ENCODE measurements at places on chromosomes 11 and 22.

DNA sequence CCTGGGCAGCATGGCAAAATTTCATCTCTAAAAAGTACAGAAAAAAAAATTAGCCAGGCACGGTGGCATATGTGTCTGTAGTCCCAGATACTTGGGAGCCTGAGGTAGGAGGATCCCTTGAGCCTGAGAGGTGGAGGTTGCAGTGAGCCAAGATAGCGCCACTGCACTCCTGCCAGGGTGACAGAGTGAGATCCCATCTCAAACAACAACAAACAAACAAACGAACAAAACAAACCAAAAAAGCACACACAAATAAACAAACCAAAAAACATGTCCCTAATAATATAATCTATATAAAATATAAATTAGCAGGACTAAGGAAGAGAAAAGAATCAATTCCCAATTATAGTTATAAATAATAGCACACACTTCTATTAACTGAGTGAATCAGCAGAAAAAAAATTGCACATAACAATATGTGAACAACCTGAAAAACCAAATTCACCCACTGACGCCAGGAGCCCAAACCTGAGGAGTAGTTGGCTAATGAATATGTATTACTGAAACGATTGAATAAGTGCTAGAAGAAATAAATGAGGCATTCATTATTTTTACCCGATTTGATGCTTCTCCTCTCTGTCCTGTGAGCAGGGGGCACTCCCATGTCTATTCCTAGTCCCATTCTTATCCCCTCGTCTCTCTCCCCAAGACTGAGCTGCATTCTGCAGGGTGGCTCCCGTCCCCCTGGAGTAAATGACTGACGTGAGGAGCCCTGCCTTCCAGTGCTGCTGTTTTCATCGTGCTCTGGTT, 108.2 kb upstream of the TOP3B start:
- no peak for DNase-seq

DNA sequence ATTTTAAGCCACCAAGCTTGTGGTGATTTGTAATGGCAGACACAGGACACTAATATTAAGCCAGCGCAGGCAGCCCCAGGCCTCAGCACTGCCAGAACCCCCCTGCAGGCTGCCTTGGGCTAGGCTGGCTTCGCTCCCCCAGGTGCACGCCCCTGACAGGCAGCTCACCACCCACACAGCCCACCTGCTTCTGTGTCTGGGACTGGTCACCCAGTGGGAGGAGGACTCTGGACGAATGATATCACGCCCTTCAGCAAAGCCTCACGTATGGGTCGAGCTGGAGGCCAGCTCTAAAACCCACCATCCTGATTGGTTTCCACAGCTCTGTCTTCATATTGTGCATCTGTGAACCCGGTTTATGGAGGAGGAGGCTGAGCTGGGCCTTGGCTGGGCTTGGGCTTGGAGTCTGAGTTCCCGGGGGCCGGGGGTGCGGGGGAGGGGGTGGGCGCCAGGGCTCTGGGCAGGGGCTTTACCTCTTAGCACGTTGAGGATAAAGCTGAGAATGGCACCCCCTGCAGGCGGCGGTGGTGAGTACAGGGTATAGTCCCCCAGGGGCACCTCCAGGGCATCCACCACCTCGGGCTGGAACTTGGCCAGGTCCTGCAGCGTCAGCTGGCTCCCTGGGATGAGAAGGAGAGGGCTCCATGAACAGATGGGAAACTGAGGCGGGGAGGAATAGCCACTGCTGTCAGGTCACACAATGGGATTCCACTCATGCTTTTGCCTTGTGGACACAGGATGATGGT, 13.8 kb downstream of the GGT5 start:
- no peak for DNase-seq

GRCh38 chr11:3186166-3186953, 21.2 kb upstream of the OSBPL5 start:
- no peak for DNase-seq

GRCh38 chr22:29997516-29997915, 82.7 kb upstream of the HORMAD2 start:
- DNase-seq: no peak

- no peak for DNase-seq
Observed at GRCh38 chr11:2824851-2825250, 60.7 kb downstream of the CDKN1C start.

DNA sequence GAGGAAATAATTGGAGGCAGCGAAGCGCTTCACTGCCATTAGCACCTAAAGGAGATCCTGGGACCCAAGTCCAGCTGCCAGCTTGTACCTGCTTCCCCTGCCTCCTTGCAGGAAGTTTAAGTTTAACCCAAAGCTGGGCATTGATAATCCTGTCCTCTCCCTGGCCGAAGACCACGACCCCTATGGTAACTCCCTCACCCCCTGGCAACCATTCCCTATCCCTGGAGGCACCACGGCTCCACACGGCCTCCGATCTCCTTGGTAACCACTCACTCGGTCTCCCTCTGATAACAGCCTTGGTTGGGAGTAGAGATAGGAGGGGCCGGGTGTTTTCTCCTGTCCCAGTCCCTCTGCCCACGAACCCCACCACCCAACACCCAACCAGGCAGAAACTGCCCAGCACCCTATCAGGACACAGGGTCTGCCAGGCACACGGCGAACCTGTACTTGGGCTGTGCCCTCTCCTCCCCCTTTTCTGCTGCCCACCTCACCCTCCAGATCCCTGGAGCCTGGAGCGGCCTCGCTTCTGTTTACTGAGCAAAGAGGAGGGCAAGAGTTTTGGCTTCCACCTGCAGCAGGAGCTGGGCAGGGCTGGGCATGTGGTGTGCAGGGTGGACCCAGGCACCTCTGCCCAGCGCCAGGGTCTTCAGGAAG, 833 bp downstream of the NHERF4 start:
- DNase-seq: no peak

- no peak for DNase-seq
Observed at GRCh38 chr11:44243086-44243485, 66.9 kb downstream of the ALX4 start.

DNA sequence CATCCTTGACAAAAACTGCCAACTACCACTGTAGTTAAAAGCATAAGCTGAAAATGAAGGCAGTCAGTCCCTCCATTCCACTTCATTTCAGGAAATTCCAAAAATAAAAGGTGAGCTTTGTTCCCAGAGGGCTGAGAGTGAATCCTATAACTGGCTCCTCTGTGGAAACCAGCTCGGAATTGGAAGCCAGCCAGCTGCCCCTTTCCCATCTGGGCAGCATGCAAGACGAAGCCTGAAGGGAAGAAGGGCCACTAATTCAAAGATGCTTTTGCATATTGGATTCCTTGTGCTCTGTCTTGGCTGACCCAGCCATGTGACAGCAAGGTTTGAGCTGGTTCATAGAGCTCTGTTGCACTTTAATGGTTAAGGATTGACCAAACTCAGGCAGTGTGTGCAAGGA, 83.4 kb downstream of the ALX4 start:
- DNase-seq: no peak

DNA sequence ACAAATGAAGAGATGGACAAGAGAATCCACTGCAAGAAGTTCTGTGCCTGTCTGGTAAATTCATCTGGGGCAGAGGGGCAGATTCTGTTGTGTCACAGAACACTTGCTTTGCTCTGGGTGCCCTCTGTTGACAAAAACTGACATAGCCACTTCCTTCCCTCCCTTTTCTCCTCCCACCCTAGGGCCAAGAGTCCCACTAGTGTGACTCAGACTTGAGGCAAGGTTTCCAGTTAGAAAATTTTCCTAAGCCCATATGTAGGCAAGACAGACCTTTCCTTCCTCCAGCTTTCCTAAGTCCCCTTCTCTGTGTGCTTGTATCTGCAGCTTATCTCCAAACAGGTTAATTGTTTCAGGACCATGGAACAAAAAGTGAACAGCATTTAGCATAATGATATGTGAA, 106.8 kb downstream of the RBFOX2 start:
- DNase-seq: peak; percentile 77

DNA sequence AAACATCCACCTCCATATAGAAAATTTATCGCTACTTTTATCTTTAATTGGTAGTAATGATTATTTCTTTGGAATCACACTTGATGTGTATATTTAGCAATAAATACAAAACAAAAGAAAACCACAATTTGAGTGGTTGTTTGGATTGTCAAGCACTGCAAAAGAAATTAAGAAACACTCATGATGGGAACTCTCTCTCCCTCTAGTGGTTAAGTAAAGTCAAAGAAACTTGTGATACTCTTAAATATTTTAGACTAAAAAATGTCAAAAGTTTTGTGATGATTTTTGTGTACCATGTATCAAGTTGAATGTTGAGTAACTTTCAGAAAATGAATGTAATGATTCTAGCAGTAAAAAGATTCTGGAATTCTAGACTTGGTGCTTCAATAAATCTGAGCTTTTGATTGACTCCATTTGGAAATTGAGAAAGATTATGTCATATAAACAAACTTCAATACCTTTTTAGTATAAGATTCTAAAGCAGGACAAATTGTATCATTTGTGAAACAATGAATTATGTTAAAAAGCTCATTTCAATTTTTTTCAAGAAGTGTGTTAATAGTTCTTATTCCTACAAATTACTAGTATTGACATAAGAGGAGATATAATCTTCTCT, 20.8 kb downstream of the MUC15 start:
- no peak for DNase-seq

GRCh38 chr11:11021563-11021962, 163.7 kb upstream of the ZBED5 start:
- no peak for DNase-seq

- no peak for DNase-seq
Observed at GRCh38 chr11:119680541-119681360, 48.2 kb downstream of the NECTIN1 start.

DNA sequence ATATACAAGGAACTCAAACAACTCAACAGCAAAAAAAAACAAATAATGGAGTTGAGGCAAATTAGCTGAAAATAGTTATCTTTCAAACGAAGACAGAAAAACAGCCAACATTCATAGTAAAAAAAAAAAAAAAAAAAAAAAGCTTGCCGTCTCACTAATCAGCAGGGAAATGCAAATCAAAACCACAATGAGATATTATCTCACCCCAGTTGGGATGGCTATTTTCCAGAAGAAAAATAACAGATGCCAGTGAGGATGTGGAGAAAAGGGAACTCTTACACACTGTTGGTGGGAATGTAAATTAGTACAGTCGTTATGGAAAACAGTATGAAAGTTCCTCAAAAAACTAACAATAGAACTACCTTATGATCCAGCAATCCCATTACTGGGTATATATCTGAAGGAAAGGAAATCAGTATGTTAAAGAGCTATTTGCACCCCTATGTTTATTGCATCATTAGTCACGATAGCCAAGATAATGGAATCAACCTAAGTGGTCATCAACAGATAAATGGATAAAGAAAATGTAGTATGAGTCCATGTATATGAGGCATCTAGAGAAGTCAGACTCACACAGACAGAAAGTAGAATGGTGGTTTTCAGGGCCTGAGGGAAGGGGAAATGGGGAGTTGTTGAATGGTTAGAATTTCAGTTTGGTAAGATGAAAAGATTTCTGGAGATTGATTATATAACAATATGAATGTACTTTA, 56.0 kb downstream of the USP35 start:
- no peak for DNase-seq

DNA sequence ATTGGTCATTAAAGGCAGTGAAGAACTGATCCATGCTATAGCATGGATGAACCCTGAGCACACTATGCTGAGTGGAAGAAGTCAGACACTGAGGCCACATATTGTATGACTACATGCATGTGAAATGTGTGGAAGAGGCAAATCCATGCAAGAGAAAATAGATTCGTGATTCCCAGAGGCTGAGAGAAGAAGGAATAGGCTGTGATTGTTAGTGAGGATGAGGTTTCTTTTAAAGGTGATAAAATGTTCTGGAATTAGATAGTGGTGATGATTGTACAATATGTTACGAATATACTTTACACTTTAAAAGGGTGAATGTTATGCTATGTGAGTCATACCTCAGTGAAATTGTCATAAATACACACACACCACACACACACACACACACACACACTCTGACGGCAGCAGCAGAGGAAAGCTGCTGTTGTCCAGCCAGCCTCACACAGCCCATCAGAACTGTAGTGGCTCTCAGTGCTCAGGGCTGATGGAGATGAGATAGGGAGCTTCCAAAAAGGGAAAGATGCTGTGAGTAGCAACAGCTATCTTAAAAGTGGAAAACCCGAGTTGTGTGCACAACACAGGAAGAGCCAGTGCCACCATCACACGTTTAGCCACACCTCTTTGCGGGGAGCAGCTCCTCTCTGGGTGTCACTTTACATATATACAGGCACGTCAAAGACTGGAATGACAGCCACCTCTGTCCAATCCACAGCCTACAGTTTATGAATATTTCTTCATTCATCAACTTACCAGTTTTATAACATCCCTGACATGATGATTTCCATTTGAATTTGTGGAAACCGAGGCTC, 153.0 kb downstream of the SPATA19 start:
- DNase-seq: no peak

- peak; percentile 18 for DNase-seq
Observed at GRCh38 chr11:73401924-73402833, 26.0 kb downstream of the RELT start.

DNA sequence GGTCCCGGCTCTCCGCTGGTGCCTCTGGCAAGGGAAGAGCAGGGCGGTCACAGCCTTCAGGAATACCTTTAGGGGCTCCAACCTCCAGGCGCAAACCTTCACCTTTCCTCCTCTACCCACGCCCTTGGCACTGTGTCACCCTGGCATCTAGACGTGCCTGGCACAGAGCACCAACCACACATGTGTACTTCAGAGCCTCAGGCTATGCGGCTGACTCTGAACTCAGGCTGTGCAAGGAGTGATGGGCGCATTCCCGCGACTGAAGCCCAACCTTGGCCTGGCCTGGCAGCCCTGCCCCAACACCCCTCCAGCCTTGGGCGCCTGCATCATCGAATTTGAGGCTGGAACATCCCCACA, 11.4 kb downstream of the SCARF2 start:
- DNase-seq: no peak

DNA sequence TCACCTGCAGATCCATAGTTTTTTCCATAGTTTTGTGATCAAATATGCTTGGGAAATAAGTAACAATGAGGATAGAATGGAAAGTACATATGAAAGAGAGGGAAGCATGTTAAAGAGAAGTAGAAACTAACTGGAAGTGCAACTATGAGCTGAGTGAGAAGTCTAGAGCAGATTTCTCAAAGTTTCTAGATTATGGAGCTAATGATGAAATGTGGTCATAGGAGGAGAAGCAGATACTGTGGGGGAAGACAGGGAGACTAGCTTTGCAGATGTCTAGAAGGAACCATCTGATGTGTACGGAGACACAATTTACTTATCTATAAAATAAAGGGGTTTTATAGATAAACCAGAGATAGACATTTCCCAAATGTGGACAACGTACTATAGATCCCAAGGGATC, 37.1 kb downstream of the RELT start:
- no peak for DNase-seq

GRCh38 chr22:49710746-49711145, 116.9 kb downstream of the BRD1 start:
- DNase-seq: no peak

All from left hindlimb (tissue), 1 donor.